ENCODE measurements at places on chromosomes 3 and 15.

- peak; percentile 97 for DNase-seq
Measured at GRCh38 chr3:64977308-64978100, 289.7 kb upstream of the ADAMTS9 start.

DNA sequence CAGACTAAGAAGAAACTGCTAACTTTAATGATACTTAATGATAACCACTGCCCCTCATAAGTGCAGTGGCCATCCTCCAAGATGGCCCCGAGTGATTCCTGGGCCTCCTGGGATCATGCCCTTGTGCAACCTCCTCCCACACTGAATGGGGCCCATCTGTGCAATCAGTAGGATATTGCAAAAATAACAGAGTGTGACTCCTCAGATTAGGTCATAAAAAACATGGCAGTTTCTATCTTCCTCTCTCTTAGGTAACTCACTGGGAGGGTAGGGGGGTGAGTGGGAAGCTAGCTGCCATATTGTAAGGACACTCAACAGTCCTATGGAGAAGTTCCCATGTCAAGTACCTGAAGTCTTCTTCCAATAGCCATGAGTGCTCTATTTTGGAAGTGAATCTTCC, 173.0 kb downstream of the SHQ1 start:
- DNase-seq, result no peak

- DNase-seq, result peak; percentile 86
Measured at GRCh38 chr3:149384911-149385321, 7.5 kb upstream of the TM4SF1 start.

- DNase-seq, result no peak
Measured at GRCh38 chr15:90076716-90077115, 25.6 kb downstream of the IDH2 start.

DNA sequence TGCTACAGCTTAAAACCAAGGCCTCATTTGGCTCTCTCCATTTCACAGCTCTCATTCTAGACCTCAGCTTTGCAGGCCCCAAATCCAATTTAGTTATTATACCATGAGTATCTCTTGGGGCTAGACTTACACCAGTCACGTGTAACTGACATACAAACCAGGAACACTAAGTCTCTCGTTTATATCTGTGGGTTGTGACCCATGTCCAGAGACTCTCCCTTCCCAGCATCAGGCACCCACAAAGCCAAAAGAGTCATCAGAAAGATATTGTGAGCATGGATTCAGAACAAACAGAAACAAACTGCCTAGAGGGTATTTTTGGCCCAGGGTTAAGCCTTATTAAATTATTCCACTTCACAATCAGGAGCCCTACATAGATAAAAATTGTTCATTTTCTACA, 5.6 kb upstream of the CCDC13 start:
- no peak for DNase-seq
